ENCODE measurements at places on chromosomes 12 and 14.

DNA sequence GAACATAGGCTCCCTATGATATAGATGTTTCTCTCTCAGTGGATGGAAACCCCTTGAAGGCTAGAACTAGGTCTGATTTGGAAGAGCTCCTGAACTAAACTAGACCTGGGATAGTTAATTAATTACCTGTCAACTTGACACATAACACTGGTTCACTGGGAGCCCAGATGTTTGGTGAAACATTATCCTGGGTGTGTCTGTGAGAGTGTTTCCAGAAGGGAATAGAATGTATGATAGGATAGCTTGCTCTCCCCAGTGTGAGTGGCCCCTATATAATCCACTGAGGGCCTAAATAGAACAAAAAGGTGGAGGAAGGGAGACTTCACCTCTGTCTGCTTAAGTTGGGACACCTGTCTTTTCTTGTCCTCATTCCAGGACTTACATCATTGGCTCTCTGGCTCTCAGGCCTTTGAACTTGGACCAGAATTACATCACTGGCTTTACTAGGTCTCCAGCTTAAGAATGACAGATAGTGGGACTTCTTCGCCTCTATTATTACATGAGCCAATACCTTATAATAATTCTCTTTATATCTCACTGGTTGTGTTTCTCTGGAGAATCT, 194.1 kb downstream of the KTN1 start:
- DNase-seq: no peak

GRCh38 chr14:43525658-43526057, 981.4 kb downstream of the FSCB start:
- no peak for DNase-seq

DNA sequence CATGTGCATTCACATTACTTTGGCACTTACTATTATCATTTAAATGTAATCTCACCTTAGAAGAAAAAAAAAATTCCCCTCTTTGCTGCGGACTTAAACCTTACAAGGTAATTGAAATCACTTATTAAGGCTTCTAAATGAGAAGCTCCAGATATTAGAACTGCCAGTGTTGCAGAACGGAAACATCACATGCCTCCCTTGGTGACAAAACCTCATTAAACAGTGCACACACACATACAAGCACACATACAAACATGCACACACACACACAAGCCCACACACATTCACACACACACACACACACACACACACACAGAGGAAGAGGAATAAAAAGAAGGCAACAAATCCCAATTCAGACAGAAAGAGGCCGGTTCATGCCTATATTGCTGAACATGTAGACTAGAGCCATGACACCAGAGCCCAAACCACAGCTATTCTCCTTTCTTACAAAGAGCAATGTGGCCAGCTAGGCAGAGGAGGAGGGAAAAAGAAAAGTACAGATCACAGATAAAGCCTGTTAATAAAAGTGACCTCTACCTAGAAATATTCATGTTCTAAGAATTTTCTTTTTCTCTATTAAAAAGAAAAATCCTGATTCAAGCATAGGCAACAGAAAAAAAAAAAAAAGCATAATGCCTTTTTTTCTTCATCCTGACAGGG, 405.2 kb upstream of the FLRT2 start:
- DNase-seq: no peak

DNA sequence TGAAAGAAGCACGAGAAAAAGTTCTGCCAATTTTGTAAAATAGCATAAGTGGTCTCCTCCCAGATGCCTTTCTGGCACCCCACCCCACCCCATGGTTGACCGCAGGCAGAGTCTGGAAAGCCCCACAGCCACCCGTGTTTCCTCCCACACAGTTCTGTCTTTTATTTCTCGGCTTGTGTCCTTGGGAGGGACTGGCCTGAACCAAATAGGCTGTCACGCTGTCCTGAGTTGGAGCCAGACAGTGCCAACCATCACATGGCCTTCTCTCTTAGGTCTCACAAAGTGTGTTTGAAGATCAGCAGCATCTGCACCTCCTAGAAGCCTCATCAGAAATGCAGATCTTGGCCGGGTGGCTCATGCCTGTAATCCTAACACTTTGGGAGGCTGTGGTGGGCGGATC, 10.2 kb upstream of the LTA4H start:
- DNase-seq: no peak

DNA sequence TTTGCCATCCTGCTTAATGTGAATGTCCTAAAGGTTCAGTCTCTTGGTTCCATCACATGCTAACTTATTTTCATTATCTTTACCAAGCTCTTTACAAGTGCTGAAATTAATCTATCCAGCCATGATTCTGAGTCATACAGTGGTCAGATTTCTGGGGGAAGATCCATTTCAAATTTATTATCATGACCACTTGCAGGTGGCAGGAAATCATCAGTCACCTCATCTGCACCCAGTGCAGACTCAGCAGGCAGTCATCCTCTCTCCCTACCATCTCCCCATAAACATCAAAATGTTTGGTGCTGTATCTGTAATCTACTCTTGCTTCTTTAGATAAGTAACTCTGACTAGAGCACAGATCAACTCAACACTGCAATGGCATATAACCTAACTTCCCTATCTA, 23.5 kb downstream of the ATG14 start:
- no peak for DNase-seq

GRCh38 chr12:69903548-69903947, 78.5 kb downstream of the MYRFL start:
- no peak for DNase-seq

DNA sequence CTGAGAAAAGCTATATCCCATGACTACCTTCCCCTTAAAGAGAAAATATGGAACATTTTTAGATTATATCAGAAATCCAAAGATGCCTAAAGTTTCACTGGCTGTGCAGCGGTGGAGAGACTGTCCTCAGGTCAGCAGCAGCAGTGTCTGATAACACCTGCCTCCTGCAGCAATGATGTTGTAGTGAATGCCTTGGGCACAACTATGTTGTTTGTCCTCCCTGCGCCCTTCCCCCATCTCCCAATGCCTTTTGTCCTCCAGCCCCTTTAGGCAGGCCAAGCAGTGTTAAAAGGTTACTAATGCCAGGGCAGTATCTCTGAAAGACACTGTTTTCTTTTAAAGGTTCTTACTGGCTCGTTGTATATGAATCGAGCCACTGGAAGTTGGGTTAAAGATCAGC, 13.2 kb downstream of the RTRAF start:
- DNase-seq: no peak

GRCh38 chr14:90849787-90850444, 33.7 kb upstream of the TTC7B start:
- no peak for DNase-seq

DNA sequence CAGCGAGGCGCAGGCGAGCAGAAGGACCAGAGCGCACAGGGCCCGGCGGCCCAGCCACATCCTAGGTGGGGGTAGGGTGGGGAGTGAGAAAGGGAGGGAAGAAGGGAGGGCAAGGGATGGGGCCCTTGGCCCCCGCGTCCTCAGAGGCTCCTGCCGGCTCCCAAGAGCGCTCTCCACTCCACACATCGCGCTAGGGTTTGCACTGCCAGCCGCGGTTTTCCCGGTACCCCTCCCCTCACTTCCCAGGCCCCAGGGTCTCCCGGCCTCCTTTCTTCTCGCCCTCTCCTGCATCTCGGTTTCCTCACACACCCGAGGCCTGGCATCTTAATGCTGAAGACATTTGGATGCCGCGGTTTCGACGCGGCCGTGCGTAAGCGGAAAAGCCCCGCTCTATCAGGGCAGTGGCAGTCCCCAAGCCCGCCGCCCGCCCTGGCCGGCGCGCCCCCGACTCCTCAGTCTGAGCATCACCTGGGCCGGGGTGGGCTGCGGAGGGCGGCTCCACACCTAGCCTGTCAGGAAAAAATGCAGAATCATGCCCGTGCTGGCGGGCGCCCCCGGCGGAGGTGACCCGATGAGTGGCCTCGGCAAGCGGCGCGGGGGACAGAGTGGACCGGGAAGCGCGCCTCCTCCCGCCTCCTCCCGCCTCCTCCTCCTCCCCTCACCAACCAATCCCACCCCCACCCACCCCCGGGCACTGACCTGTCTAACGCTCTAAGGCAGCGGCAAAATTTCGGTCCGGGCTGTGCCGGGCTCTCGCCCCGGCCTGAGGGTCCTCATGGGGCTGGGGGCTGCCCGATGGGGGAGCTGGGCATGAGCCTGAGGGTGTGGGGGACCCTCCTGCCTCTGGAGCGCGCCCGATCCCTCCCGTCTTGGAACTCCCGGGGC, 686 bp downstream of the B4GALNT1 start:
- no peak for DNase-seq

- DNase-seq: no peak
These were observed 129.6 kb upstream of the CDKN3 start for GRCh38 chr14:54267172-54267571.

GRCh38 chr14:32606301-32606700, 277.2 kb downstream of the AKAP6 start:
- no peak for DNase-seq

DNA sequence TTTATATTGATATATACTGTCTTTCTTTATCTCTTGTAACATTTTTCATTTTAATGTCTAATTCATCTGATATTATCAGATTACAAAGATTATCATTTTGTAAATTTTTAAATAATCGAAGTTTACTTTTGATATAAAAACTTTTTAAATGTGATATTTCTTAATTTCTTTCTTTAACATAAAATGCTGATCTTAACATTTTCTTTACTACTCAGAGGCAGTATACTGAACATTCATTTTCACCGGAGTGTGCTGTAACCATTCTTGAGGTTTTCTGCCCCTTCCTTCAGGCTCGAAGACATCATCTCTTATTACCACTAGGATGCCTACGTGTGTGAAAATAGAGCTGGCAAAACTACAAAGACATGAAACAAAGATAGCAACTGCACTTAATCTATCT, 186.9 kb downstream of the DIO2 start:
- DNase-seq: no peak
